A549 treated with Mapracorat at 1 μM for 4 hours (cell line): ENCODE measurements at places on chromosomes 2 and 18. TPM values are rescaled to one million over a fixed set of nuclear protein-coding genes. Genes with fewer than 3 reads are reported as not detected.

CAPN14 gene
- total RNA-seq: 0.03 to 0.05 TPM in 2 of 5 replicates, not detected in the others

FAM124B gene
- not detected in 5 replicates for total RNA-seq

CBLN2 gene
- 0.05 to 0.42 TPM (median 0.07 TPM) in 5 replicates for total RNA-seq

TUBB8B gene
- total RNA-seq: 0.18 TPM in 1 of 5 replicates, not detected in the others
